ENCODE measurements at places on chromosomes 13 and 19. TPM values are rescaled to one million over a fixed set of nuclear protein-coding genes. Genes with fewer than 3 reads are reported as not detected.

GRCh38 chr13:76164290-76164689, 528.2 kb downstream of the LMO7 start:
- no peak for DNase-seq
- no peaks in the 10 kb centered on the region for H3K36me3 ChIP-seq
- no peaks in the 10 kb centered on the region for H3K4me1 ChIP-seq
- no peaks in the 10 kb centered on the region for H3K27me3 ChIP-seq

- no peaks in the 10 kb centered on the region for H3K27me3 ChIP-seq
- no peaks in the 10 kb centered on the region for H3K4me1 ChIP-seq
- H3K27ac ChIP-seq: no peak overlapping the region
- H3K36me3 ChIP-seq: no peaks in the 10 kb centered on the region
- H3K4me3 ChIP-seq: no peak overlapping the region
Measured at GRCh38 chr13:63517371-63517770, 2101.7 kb upstream of the PCDH20 start.

DNA sequence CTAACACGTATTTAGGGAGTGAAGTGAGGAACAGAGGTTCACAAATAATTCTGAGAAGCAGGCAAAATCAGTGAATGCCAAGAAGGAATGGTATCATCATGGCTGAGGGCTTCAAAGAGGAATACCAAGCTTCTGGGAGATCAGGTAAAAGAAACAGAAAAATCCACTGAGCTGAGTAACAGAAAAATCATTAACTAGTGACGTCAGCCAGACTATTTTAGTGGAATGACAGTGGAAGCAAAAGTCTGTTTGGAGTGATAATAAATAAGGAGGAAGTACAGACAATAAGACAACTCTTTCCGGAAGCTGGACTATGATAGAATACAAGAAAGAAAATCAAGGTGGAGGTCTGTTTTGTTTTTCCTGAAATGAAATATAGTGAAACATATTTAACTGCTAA, 83.5 kb downstream of the SACS start:
- DNase-seq: no peak
- H3K4me1 ChIP-seq: no peaks in the 10 kb centered on the region
- no peak overlapping the region for H3K27ac ChIP-seq
- no peak overlapping the region for H3K4me3 ChIP-seq
- peaks cover 20% of the 10 kb centered on the region for H3K36me3 ChIP-seq

Gene ZNF628
- total RNA-seq: 11.9 TPM

Measured in A673 (cell line).